ENCODE measurements at places on chromosomes 4 and X. TPM values are rescaled to one million over a fixed set of nuclear protein-coding genes. Genes with fewer than 3 reads are reported as not detected.

Gene CSAG2
- not detected for total RNA-seq

Gene PABPC4L
- total RNA-seq = 1.9 TPM

Gene PROM1
- total RNA-seq = 0.37 TPM

Gene SLIT2
- 8.1 TPM for total RNA-seq

Gene DKK2
- total RNA-seq = 0.74 TPM

Gene FNIP2
- total RNA-seq = 15.2 TPM

Gene AMMECR1
- total RNA-seq = 18.5 TPM

Gene DMP1
- not detected for total RNA-seq

GRCh38 chr4:83885256-83886182, 349.6 kb downstream of the GPAT3 start:
- DNase-seq = no peak

- DNase-seq = peak; percentile 48
Measured at GRCh38 chrX:3094261-3094660, 53.0 kb downstream of the ARSF start.

DNA sequence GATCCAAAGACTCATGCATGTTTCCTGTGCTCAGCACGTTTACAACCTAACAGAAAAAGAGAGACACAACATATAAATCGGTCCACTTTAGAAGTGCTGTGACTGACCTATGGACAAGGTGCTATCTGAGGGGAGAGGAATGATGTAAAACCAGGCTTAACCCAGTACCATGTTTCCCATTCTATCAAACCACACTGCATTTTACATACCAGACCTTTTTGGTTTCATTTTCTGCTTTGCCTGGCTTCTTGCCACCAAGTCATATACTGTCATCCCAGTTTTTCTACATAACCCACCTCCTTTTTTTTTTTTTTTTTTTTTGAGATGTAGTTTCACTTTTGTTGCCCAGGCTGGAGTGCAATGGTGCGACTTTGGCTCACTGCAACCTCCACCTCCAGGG, 82.2 kb downstream of the KLF8 start:
- peak; percentile 17 for DNase-seq

- DNase-seq = no peak
Measured at GRCh38 chrX:81003491-81004185, 194.0 kb upstream of the BRWD3 start.

DNA sequence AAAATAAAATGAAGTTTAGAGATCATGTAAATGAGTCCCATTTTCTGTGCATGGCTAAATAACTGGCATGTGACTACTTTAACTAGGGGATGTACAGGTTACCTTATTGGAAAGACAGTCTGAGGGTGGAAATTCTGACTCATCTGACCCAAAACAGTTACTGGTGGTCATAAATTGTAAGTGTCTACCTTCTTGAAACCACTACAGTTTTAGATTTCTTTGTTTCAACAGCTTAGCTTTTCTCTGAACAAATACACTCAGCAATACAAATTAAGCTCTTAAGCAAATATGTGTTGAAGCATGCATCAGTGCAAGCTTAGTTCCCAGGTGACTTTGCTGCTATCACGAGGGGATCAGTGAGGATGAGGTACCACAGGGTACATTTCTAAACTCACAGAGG, 60.7 kb upstream of the PGM2 start:
- peak; percentile 22 for DNase-seq

GRCh38 chr4:55503169-55503568, 43.5 kb downstream of the CLOCK start:
- peak; percentile 65 for DNase-seq

DNA sequence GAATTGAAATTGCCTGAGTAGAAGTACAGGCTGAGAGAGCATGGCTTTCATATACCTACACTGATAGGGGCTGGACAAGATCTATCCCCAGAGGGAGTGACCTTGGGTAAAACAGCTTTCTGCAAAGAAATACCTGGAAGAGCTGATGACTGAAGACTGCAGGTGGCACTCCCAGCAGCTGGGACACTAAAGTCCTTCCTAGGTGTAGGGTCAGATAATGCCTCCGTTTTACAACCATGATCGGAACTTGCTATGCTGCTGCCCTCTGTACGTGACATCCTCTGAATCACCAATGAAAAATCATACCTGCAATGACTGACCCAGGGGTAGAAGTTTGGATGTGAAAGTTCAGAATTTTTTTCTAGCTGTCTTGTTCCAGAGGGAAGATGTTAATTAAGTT, 107.2 kb upstream of the WDR1 start:
- DNase-seq = no peak

Data from M059J (cell line).